ENCODE measurements at places on chromosomes 3 and 15.

DNA sequence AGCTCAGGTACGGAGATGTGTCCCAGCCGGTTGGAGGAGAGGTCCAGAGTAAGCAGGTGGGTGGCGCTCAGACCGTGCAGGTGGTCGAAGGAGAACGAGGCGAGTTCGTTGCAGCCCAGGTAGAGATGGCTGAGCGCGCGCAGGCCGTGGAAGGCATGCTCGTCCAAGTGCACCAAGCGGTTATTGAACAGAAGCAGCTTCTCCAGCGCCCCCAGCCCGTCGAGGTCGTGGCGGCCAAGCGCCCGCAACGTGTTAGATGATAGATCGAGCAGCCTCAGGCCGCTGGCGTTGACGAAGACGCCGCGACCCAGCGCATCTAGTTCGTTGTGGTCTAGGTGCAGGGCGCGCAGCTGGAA lies 648 bp downstream of the AMIGO3 start:
- no peak for DNase-seq

DNA sequence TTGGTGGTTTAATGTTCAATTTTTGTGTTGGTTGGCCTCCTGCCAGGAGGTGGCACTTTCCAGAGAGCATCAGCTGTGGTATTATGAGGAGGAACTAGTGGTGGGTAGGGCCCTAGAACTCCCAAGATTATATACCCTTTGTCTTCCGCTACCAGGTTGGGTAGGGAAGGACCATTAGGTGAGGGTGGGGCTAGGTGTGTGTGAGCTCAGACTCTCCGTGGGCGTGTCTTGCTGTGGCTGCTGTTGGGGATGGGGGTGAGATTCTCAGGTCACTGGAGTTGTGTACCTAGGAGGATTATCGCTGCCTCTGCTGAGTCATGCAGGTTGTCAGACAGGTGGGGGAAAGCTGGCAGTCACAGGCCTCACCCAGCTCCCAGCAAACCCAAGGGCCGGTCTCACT lies 187.1 kb downstream of the DPH6 start:
- DNase-seq = no peak

DNA sequence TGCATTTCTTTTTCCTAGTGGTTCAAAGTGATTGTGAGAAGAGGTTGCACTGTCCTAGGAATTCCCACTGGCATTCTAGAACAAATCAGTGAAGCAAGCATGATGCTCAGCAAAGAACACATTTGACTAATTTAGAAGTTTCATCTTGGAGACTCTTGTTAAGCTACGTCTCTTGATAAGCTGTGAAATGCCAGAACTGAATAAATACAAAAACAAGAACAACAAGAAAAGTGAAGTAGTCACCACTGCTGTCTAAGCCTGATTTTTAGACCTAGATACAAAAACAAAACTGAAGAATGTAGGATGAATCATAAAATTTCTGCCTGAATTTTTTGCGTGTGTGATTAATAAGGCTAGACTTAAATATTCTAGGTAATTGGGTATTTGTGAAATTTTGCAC lies 1162.4 kb downstream of the TUSC7 start:
- no peak for DNase-seq

DNA sequence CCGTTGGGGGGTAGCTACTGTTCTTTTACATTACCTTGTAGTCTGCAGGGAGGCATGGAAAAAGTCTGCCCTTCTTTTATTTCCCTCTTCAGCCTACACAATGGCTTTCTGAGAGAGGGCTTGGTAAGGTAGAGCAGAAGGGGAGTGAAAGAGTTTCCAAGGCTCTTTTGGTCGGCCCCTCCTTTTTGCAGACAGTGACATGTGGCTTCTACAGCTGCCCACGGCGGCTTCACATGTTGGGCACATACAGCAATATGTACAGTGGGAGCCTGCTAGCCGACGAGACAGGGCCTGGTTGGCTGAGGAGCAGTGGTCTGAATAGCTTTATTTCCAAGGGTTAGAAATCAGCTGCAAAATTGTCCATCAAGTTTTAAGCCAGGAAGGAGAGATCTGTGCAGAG lies 4.0 kb downstream of the INAFM2 start:
- DNase-seq = no peak

- DNase-seq = no peak
Measured at GRCh38 chr3:8996681-8997121, 33.4 kb upstream of the RAD18 start.

DNA sequence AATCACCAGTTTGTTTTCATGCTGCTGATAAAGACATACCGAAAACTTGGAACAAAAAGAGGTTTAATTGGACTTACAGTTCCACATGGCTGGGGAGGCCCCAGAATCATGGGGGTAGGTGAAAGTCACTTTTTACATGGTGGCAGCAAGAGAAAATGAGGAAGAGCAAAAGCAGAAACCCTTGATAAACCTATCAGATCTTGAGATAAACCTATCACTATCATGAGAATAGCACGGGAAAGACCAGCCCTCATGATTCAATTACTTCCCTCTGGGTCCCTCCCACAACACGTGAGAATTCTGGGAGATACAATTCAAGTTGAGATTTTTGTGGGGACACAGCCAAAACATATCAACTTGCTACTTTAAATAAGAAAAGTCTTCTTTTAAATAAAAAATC lies 28.9 kb downstream of the CD200R1L start:
- no peak for DNase-seq

GRCh38 chr15:48904758-48905157 lies 26.8 kb downstream of the EID1 start:
- no peak for DNase-seq

- DNase-seq = no peak
Measured at GRCh38 chr3:126873416-126873815, 109.5 kb upstream of the PLXNA1 start.

- DNase-seq = no peak
Measured at GRCh38 chr3:171314341-171314740, 145.9 kb downstream of the TNIK start.

All from activated naive CD8-positive, alpha-beta T cell treated with anti-CD3 and anti-CD28 coated beads, Interleukin-2, amount 10 ng/mL, durations not matched to agents 7 days and 5 days (primary cell).